ENCODE measurements at places on chromosomes 2 and 18.

GRCh38 chr2:167398873-167399272 is 510.6 kb downstream of the XIRP2 start:
- DNase-seq, result no peak

DNA sequence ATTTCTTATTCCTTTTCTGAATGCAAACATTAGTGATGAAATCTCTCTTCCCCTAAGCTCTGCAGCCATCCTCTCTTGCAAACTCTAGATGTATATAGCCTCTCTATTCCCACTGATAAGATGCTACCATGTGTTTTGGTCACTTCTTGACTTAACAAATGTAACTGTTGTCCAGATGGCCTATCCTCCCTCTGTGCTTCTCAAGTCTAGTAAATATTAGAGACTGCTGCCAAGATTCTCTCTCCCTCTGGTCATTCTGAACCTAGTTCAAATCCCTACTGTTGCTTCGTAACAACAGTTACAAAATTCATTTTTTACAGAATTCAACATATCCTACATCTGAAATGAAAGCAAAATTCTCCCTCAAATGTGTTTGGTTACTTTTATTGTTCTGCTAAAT is 156.6 kb downstream of the TXNL1 start:
- DNase-seq, result no peak

- no peak for DNase-seq
These were observed 205.5 kb upstream of the MYT1L start for GRCh38 chr2:2536416-2537056.

DNA sequence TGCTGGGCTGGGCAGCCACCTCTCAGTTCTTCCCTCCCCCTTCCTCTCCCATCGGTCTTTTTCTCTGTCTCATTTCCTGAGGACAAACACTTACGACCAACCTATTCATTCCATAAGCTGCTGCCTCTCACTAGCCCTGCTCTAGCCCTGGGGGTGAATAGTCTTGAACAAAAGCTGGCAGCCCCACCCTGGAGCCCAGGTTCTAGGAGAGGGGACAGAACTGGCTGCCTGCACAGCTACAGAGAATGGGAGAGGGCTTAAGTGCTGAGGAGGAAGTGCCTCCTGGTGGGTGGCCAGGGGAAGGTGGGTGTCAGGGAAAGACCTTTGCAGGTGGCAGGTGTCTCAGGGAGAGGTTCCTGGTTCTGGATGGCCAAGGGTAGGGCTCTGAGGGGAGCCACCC is 22.8 kb downstream of the ANO7 start:
- DNase-seq, result peak; percentile 22

GRCh38 chr18:36274083-36274715 is 23.3 kb upstream of the FHOD3 start:
- DNase-seq, result no peak

DNA sequence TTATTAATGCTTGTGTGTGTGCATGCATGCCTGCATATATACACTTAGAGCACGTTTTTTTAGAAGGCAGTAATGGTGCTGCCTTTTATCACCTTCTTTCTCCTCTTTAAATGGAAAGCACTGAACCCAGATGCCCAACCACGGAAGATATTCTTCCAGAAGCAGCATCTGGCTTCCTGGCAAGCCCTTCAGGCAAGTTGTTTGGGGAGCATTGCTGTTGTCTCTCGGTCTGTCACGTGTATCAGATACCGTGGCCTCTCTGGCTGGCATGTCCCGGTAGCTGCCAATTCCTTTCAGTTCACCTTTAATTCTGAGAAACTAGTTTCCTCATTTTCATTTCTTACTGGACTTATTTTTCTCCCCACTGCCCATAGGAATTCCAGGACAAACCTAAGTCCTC is 587.8 kb downstream of the ARHGAP15 start:
- peak; percentile 35 for DNase-seq

DNA sequence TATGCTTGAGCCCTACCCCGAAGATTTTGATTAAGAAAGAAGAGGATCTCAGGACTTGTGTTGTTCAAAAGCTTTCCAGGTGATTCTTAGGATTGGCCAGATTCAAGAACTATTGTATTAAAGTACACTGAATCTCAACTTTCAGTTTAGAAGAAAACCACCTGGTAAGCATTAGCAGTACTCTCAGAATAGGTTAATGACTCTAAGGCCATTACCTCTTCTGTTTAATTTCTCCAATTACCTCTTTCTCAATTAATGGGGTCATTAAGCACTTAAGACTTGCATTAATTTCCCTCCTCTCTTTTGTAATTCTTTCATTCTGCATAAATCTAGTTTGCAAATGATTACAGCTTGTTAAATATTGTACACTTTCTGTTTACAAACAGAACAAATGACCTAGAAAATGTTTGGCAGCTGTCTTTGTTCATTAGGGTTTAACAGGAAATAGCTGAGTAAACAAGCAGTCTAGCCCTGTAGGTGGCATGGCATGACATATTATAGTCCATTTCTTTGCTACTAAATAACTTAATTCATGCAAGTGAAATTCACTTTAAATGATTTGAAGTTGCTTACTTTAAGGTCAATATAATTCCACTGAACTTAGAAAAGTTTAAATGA is 20.4 kb upstream of the TDRD15 start:
- no peak for DNase-seq

DNA sequence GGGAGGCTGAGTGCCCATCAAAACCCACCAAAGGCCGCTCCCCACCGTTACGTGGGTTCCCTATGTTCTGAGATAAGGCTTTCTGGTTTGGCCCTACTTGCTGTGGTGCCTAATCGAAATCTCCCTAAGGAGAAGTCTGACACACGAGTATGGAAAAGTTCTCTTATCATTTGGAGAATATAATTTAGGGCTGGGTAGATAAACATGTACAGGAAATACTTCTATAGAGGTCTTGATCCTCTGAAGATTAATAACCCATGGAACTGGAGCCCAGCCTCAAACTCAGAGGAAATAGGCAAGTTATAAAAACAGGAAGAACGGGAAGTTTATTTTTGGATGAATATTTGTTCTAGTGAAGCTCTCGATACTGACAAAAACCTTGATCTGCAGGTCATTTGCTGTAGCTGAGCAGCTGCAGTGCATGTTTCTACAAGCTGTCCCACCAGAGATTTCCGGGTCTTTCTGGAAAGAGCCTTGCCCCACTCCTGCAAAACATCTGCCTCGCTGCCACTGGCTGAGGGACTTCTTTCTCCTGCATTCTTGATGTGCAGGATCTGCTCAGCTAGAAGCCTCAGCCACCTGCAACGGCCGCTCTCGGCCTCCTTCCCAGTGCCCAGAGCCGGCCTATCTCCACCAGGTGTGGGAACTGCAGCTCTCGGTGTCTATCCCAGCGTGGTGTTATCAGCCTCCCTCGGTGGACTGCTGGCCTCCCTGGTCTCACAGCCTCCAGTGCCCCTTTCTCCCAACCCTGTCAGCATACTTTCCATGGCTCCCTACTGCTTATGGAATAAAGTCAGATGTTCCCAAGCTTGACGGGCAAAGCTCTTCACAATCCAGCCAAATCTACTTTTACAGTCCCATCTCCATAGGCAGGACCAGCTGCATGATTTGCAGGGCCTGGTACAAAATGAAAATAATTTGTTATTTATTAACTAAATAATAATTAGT is 48.6 kb downstream of the SPRED2 start:
- no peak for DNase-seq

- peak; percentile 3 for DNase-seq
These were observed 52.6 kb downstream of the PPP4R1 start for GRCh38 chr18:9561759-9562158.

- DNase-seq, result peak; percentile 52
These were observed 36.4 kb downstream of the COL5A2 start for GRCh38 chr2:189142893-189143759.

- no peak for DNase-seq
These were observed 25.5 kb upstream of the LRRC30 start for GRCh38 chr18:7205346-7205745.

- no peak for DNase-seq
These were observed 44.3 kb upstream of the SCLY start for GRCh38 chr2:238016526-238016925.

GRCh38 chr2:190545555-190546385 is 11.2 kb upstream of the NEMP2 start:
- no peak for DNase-seq

DNA sequence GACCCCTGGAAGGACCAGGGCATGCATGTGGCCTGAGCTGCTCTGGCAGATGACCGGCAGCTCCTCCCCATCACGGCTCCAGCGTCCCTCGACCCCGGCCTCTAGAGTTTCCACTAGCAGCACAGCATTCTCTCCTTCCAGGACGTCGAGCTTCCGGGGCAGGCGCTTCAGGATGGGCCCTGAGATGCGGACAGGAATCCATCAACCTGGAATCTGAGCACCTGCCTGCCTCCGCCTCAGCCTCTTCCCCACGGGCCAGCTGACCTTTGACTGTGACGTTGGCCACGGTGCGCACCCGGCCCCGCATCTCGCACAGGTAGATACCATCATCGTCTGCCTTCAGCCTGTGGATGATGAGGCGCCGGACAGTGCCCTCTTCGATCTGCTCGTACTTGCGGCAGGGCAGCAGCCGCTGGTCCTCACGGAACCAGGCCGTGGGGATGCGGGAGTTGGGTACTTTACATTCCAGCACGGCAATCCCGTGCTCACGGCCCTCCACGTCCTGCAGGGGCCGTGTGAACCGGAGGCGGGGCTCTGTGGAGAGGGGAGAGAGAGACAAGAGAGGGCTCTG is 3.5 kb downstream of the OBSL1 start:
- no peak for DNase-seq

- no peak for DNase-seq
These were observed 117.3 kb upstream of the HNMT start for GRCh38 chr2:137846993-137847392.

- DNase-seq, result peak; percentile 73
These were observed 251.8 kb downstream of the LPIN1 start for GRCh38 chr2:11998218-11998617.

- DNase-seq, result no peak
These were observed 379.0 kb upstream of the FANCL start for GRCh38 chr2:58620093-58620492.

GRCh38 chr18:51862051-51862715 is 477.8 kb upstream of the DCC start:
- no peak for DNase-seq

Measured in common myeloid progenitor, CD34-positive (primary cell).